ENCODE measurements at places on chromosomes 5 and 9.

DNA sequence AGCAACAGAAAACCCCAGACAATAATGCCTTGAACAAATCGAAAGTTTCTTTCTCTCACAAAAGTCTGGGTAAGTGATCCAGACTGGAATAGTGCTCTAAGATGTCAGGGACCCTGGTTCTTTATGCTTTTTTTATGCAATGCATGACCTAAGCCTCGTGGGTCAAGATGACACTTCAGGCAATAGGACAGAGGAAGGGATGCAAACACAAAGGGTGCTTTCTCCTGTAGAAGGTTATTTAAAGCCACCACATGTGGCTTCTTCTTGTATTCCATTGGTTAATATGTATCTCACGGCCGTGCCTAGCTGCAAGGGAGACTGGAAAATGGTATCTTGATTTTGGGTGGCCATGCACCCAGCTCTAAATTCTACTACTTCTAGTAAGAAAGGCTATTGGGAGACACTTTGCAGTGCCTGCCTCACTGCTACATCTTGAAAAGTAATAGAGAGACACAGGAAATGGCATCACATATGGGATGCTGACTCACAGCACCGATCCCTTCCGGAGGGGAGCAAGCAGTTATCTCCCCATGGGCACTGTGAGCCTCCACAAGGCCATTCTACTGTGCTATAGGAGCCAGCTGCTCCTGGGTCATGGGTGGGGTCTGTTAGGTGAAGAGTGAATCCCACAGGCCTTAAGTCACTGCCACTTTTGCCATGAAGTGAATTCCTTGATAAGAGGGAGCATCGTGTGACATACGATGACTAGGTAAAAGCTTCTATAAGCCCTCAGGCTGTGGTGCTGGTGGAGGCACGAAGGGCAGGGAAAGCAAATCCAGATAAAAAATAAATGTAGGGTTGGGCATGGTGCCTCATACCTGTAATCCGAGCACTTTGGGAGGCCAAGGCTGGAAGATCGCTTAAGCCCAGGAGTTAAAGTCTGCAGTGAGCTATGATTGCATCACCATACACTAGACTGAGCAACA, 32.5 kb upstream of the RAB14 start:
- DNase-seq: no peak

DNA sequence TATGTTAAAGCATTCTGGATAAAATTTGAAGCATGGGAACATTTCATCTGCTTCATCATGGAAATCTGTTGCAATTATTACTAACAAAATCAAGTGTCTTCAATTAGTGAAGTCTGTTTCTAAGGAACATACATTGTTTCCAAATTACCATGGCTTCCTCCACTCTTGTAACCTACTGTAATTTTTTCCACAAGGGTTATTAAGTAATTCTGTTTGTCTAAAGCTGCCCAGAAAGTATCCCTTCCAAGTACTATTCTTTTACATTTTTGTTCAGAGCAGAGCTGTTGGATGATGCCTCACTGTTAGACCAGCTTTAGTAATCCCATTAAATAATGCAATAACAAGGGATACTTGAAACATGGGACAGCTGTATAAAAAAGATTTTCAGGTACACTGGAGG, 483.5 kb upstream of the CD180 start:
- no peak for DNase-seq

DNA sequence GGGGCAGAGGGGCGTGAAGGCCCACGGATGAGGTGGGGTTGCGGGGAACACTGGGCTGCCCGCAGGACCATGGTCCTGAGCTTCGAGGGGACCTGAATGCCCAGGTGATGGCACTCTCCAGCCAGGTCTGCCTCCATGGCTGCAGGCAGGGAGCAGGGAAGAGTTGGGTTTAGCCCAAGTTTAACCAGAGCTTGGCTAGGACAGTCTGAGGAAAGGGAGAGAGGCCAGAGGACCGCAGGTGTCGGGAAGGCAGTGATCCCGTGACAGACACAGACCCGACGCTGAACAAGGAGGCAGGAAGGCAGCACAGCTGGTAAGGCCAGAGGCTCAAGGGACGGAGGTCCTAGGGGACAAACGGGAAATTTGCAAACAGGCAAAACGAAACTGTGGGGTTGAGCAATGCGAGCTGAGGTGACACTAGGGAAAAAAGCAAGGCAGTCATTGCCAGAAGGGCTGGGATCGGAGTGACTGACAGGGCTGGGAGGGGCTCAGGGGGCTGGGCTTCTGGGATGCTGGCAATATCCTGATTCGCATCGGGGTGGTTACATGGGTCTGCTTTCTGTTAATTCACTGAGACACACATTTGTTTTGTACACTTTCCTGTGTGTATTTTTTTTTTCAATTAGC, 25.0 kb downstream of the ARPC5L start:
- DNase-seq: no peak

- DNase-seq: no peak
These were observed 3.0 kb downstream of the BBLN start for GRCh38 chr9:128163027-128163515.

DNA sequence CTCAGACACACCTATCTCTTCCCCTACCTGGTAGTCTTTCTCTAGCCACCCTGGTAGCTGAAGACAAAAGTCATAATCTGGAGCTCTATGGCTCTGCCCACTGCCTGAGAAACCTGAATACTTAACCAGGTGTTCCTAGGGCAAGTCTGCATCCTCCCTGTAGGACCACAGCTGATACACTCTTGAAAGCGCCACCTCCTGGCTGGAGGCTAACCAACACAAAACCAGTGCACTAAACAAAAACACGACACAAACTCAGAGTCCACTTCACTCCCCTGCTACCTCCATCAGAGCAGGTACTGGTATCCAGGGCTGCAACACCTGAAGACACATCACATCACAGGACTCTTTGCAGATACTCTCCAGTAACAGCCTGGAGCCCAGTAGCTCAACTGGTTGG, 84.6 kb upstream of the ANXA1 start:
- DNase-seq: no peak

DNA sequence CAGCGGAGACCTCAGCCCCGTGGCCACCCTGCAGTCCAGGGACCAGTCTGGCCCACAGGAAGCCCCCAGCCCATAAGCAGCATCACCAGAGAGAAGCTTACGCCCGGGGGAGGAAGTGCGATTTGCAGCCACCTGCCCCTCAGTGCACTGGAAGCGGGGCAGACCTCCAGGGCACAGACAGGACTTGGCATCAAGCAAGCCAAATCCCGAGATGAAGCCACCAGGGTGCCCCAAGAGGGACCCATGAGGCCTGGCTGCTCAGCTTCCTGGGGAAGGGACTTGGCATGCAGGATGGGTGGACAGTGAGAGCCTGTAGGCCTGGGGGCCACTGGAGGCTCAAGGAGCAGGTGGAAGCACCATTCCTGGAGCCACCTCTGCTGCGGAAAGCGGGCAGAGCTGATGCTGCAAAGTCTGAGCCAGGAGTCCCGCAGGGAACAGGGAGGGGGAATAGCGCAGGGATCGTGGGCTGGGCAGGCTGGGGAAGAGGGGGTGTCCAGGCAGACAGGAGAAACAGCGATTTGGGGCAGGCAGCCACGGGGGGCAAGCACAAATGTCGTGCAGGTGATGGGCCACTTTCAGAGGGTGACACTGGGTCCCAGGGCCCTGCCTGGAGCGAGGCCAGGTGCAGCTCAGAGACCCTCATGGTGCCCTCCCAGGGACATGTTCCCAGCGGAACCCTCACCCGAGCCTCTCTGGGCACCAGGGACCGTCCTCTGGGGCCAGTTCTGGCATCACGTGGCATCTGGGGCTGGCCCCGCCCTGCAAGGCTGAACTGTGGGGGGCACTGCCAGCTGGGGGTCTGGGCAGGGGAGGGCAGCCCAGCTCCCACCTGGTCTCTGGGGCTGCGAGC, 3.2 kb downstream of the LRRC26 start:
- no peak for DNase-seq

DNA sequence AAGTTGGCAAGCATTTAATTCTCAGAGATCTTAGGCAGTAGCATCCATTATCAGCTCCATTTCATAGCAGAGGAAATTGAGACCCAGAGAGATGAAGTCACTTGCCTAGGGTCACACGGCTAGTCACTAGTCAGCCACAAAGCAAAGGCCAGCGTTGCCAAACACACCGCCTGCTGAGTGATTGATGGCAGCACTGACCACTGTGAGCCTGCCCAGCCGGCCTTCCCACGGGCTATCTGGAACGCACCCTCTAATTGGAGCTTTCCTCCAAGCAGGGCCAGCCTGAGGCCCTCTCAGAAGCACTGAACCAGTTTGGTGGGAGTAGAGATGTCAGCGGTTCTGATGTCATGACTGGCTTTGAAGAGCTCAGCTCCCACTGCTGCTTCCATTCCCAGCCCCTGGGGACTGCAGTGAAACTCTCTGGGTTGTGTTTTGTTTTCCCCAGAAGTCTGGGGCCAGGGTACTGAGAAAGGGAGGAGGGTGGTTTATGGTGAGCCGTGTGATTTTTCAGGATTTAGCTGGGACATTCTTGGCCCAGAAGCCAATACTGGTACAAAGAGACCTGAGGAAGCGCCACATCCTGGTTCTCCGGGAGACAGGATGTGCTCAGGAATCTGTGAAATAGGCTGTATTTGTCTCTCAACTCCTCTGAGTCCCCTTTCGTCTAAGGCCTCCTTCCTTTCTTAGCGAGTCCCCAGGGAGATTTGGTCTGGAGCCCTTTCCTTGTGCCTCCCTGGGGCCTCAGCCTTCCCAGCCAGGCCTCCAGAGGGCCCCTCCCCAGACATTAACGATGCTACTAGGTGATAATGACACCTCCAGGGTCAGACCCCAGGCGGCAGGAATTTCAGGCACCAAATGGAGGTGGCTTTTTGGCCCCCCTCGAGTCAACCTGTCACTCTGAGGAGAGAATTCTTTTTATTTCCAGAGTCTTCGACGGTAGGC, 44.5 kb downstream of the SPRY4 start:
- no peak for DNase-seq

DNA sequence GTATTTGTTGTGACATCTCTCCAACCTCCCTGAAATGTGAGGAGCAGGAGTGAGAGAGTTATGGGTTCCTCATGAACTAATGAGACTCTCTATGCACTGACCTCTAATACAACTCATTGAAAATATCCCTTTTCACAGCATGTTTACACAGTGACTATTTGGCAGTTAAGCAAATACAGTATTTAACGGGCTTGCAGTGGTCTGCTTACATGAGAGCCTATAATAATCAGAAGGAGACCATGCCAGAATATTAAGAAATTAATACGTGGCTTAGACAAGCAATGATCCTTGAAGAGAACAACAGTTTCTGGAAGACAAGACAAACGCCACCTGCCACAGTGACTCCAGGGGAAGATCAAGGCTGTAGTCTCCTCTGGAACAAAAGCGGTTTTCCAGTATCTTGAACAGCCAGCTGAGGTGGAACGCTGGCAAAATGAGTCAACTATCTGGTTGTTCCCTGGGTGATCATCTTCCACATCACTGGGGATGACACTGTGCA, 424.5 kb downstream of the DMAC1 start:
- DNase-seq: peak; percentile 20

Measured in NCI-H1930 (cell line).